HEK293T (cell line): ENCODE measurements at places on chromosomes 7 and 10.

DNA sequence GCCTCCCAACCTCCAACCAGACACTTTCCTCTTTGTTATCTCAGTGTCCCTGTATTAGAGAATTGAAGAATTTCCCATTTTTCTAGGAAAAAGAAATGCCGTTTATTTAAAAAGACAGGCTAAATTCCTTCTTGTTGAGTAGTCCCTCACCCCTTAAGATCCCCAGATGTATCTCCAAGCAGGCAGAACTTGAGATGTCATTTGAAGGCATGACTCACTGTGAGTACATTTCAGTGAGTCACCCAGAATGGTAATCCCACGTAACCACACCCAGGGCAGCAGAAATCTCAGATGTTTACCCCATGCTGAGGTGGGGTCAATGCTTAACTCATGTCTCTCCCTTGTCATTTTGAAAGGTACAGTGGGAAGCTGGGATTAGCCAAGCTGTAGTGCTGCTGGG lies 4.4 kb downstream of the ZNF655 start:
- no peak for DNase-seq

GRCh38 chr7:142085428-142085827 lies 26.1 kb upstream of the MGAM2 start:
- no peak for DNase-seq

- DNase-seq: no peak
These were observed 994.1 kb downstream of the KCNMA1 start for GRCh38 chr10:76643511-76643911.

GRCh38 chr10:63250032-63250431 lies 116.9 kb downstream of the NRBF2 start:
- no peak for DNase-seq

- peak; percentile 80 for DNase-seq
These were observed 13.1 kb upstream of the ARPC1A start for GRCh38 chr7:99312316-99313203.

DNA sequence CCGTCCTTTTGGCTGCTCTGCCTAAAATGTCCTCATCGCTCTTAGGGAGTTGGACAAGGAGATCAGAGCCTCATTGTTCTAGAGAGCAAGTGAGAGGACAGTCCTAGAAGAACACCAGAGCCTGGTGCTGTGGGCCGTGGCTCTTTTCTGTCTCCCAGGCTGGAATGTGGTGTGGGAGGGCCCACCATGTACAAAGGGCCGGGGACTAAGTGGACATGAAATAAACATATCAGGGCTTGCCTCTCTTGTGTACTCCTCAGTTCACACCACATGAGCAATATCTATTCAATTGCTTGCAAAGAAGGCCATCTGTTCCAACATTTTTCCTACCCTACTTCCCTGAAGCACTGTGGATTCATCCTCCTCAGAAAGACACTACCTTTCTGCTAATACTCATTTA lies 510.4 kb downstream of the SUGCT start:
- no peak for DNase-seq

DNA sequence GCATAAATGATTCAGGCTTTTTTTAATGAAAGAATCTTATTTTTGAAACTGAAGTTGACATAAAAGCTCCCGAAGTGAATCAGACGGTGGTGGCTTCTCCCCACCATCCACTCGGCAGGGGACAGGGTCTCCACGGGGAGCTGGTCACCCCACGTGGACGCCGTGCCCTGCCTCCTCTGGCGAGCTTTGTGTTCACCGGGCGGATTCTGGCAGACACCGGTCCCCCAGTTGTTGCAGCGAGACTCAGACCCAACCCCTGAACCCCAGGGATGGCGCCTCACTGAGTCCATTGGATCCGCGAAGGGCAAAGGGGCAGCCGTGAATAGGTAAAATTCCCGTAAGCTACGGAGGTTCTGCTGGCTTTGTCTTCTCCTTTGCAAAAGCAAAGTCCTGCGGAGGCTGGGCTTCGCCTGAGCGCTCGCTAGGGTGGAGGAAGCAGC lies 38.4 kb downstream of the PTPRN2 start:
- no peak for DNase-seq

DNA sequence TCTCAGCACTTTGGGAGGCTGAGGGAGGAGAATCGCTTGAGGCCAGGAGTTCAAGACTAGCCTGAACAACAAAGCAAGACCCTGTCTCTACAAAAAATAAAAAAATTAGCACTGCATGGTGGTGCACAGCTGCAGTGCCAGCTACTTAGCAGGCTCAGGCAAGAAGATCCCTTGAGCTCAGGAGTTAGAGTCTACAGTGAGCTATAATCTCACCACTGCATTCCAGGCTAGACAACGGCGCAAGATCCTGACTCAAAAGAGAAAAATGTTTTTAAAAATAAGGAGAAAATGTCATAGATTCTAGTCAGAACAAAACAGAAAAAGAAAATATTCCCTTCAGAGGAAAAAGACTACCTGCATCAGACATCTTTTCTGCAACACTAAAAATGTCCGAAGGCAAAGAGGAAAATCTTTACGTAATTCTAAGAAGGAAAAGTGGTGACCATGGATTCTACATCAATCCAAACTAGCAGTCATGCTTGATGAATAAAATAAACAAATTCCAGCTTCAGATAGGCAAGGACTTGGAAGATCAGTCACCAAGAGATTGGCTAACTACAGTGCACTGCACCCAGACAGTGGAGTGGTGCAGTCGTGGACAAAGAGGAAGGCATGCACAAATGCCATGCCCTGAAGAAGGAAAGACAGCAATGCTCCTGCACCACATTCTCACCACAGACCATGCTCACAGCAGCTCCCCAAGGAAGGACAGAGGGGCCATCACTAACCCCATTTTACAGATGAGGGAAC lies 54.3 kb downstream of the ERCC6 start:
- DNase-seq: no peak

DNA sequence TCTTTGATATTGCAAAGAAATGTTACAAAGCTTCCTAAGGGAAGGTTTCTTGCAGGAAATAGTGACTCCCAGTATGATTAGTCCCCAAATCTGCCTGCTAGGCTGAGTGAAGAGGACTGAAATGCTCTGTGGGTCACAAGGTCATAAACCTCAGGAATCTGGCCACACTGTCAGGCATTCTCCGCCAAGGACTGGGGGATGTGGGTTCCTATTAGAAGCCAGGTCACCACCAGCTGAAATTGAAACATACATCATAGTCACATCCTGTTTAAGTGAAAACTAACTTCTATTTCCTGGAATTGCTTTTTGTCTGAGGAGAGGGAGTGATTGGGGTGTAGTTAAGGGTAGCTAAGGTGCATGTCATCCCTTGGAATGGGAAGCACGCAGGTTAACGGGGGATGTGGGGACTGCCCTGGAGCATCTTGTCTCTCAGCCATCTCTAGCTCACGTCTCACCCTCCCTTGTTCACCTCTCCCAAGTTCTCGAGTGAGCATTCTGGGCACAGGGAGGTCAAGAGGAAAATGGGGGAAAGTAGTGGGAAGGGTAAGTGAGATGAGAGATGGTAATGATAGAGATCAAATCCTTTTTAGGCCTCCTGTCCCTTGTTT lies 12.0 kb upstream of the GSAP start:
- DNase-seq: no peak
